ENCODE measurements at places on chromosomes 3 and 15. TPM values are rescaled to one million over a fixed set of nuclear protein-coding genes. Genes with fewer than 3 reads are reported as not detected.
A peak's percentile ranks its signal among the peaks of the same experiment; 100 is the strongest.

The UBL7 gene
- total RNA-seq = 15.6 TPM

The SLC2A2 gene
- 180 TPM for total RNA-seq

The PARL gene
- 27.1 TPM for total RNA-seq

The GP9 gene
- total RNA-seq = not detected

- no peaks in the 10 kb centered on the region for H3K27me3 ChIP-seq
- no peak overlapping the region for H3K4me3 ChIP-seq
- no peak for DNase-seq
- no peaks in the 10 kb centered on the region for H3K36me3 ChIP-seq
- no peaks in the 10 kb centered on the region for H3K4me1 ChIP-seq
- H3K27ac ChIP-seq = peak overlapping the region; percentile 38
Observed at GRCh38 chr3:150729682-150730360, 26.1 kb upstream of the ERICH6 start.

GRCh38 chr3:40386213-40386612, 771 bp upstream of the ENTPD3 start:
- no peak overlapping the region for H3K27ac ChIP-seq
- no peak overlapping the region for H3K4me3 ChIP-seq
- H3K27me3 ChIP-seq = no peaks in the 10 kb centered on the region
- no peaks in the 10 kb centered on the region for H3K4me1 ChIP-seq
- H3K36me3 ChIP-seq = no peaks in the 10 kb centered on the region

GRCh38 chr15:31815411-31816155, 214.7 kb upstream of the CHRNA7 start:
- H3K27me3 ChIP-seq = no peaks in the 10 kb centered on the region
- no peaks in the 10 kb centered on the region for H3K4me1 ChIP-seq
- H3K36me3 ChIP-seq = no peaks in the 10 kb centered on the region
- no peak overlapping the region for H3K27ac ChIP-seq
- no peak overlapping the region for H3K4me3 ChIP-seq

DNA sequence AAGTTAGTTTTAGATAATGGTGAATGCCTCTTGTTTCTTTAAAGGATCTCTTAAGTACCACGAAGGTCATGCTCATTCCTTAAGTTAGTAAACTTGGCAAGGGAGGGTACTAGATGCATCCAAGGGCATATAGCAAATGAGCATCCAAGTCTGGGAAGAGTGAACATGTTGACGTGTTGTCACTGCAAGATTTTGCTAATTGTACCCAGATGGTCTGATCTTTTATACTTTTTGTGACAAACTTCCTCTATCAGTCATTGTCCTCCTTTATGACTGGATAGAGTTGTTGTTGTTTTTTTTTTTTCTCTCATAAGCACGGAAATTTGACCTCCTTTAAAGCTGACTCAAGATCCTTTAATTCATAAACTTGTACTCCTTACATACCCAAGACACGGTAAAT, 121.3 kb downstream of the CHST2 start:
- H3K4me1 ChIP-seq = no peaks in the 10 kb centered on the region
- no peaks in the 10 kb centered on the region for H3K36me3 ChIP-seq
- no peak overlapping the region for H3K27ac ChIP-seq

GRCh38 chr3:99211309-99211708, 309.8 kb upstream of the DCBLD2 start:
- H3K27ac ChIP-seq = no peak overlapping the region
- H3K36me3 ChIP-seq = no peaks in the 10 kb centered on the region
- no peak overlapping the region for H3K4me3 ChIP-seq
- no peak for DNase-seq
- H3K27me3 ChIP-seq = no peaks in the 10 kb centered on the region
